ENCODE measurements at places on chromosomes 1 and 21.
A peak's percentile ranks its signal among the peaks of the same experiment; 100 is the strongest.

- DNase-seq, result no peak
Measured at GRCh38 chr1:100950781-100951180, 54.9 kb downstream of the SLC30A7 start.

GRCh38 chr1:89670711-89671110, 37.8 kb downstream of the LRRC8C start:
- no peak for DNase-seq

GRCh38 chr1:59295618-59296017, 1.3 kb upstream of the FGGY start:
- no peak for DNase-seq

DNA sequence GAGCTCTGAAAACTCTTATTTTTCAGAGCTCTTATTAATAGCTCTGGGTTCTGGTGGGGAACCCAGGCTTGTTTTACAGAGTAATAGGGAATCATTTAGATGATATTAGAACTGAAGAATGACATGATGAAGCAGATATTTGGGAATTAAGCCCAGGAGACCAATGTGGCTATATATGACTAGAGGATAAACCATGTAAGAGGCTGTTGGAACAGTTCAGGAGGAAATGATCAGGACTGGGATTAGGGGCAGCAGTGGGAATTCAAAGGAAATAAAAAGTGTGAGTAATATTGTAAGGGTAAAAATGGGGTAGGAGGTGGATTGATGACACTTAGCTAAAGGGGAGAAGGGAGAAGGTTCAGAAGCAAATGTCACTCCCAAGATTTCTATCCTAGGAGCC, 58.6 kb downstream of the GIPC2 start:
- no peak for DNase-seq

GRCh38 chr1:26472320-26472900, at the start of gene HMGN2:
Gene HMGN2 (plus strand): TSS chr1:26472440. CDS start chr1:26472613, 173 bp downstream.
- peak; percentile 85 for DNase-seq

- DNase-seq, result no peak
Measured at GRCh38 chr1:59833991-59834390, 19.2 kb downstream of the HOOK1 start.

DNA sequence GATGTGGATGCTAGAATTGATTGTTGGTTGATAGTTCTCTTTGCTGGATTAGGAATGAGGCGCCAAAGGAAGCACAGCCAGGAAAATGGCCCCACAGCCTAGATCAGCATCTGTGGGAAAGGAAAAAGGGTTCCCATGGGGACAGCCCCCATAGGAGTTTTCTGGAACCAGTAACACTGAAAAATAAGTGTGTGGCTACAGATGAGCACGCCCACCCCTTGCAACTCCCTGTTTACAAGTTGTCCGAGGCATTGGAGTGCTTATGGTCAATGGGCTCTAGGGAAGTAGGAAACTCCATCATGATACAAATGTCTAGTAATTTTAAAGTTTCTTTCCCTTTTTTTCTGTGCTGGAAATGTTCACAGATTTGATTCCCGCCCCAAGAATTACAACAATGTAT, 23.8 kb upstream of the UBE2U start:
- no peak for DNase-seq

DNA sequence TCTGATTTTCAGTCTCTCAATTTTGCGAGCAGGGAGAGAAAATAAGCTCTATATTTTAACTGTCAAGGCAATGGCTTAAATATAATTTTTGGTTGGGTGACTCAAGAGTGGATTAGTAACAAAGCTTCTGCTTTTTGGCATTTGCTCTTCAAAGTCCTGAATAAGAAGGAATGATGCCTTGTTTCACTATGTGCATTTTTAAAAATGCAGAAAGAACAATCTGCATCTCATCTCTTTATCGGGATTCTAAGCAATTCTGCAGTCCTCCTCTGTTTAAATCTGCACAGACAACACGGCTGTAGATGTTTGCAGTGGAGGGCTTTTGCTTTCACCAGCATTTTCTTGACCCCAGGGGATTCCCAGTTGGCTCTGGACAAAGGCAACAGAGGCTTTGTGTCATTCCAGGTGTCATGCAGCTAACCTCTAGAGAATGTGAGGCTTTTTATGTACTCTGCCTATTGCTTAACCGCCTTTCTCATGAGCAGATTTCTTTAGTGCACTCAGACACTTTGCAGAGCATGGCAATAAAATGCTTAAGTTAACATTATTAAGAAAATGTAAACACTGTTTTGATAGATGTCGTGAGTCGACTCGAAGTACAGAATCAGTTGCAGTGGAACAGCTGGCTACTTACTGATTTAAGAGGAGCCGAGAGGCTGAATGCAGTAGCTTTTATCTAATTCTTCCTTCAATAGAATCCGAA, 783.2 kb upstream of the NEGR1 start:
- DNase-seq, result no peak

DNA sequence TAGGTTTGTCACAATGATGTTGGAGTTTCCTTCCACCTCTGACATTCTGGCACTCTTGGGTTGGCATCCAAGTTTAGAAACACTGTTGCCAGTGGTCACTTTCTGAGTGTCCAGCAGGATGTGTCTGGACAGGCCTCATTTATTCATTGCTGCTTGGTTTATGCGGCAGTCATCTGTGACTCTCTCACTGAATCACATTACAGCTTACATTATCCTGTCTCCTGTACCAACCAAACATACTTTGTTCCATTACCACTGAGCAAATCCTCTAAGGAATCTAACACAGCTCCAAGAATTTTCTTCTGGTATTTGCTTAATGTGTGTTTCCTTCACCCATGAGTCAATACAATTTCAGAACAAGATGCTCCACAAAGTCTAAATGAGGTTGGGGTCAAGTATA, 19.9 kb downstream of the SGIP1 start:
- DNase-seq, result no peak

GRCh38 chr1:212945056-212945455, 5.3 kb upstream of the VASH2 start:
- no peak for DNase-seq

- DNase-seq, result peak; percentile 29
Measured at GRCh38 chr21:31732597-31733550, 956 bp upstream of the SCAF4 start.

GRCh38 chr1:211148366-211148765, 14.4 kb upstream of the KCNH1 start:
- no peak for DNase-seq
